Hair follicle dermal papilla cell (primary cell): ENCODE measurements at places on chromosomes 13 and 19. TPM values are rescaled to one million over a fixed set of nuclear protein-coding genes. Genes with fewer than 3 reads are reported as not detected.

CCDC124 gene
- total RNA-seq, result 16.6 and 21.7 TPM in 2 replicates

CGB3 gene
- not detected in 2 replicates for total RNA-seq

HNRNPA1L2 gene
- total RNA-seq, result 2.2 and 2.4 TPM in 2 replicates

PLIN4 gene
- total RNA-seq, result under 0.01 and 0.16 TPM in 2 replicates

ZNF208 gene
- total RNA-seq, result 1.9 and 5.2 TPM in 2 replicates

KLK8 gene
- total RNA-seq, result 0.16 and 0.49 TPM in 2 replicates

NLRP7 gene
- not detected in 2 replicates for total RNA-seq

SIGLEC5 gene
- not detected in 2 replicates for total RNA-seq

KMT5C gene
- total RNA-seq, result 6.5 and 8.0 TPM in 2 replicates

TEX26 gene
- not detected in 2 replicates for total RNA-seq

SYNGR4 gene
- total RNA-seq, result not detected in 2 replicates

OLFM4 gene
- not detected in 2 replicates for total RNA-seq

CABP5 gene
- total RNA-seq, result not detected in 2 replicates

LMO7 gene
- total RNA-seq, result 247 and 289 TPM in 2 replicates

DNAAF3 gene
- total RNA-seq, result 0.24 TPM in 1 of 2 replicates, not detected in the other

PRDX2 gene
- 140 TPM in 2 replicates for total RNA-seq

ZNF345 gene
- total RNA-seq, result 2.7 and 4.5 TPM in 2 replicates

TMEM272 gene
- total RNA-seq, result not detected in 2 replicates

KLC3 gene
- 0.32 TPM in 1 of 2 replicates, not detected in the other for total RNA-seq

SPC24 gene
- 4.2 and 9.0 TPM in 2 replicates for total RNA-seq

ZNF880 gene
- total RNA-seq, result 24.2 and 27.6 TPM in 2 replicates

TEX101 gene
- total RNA-seq, result not detected in 2 replicates

CEACAM3 gene
- total RNA-seq, result not detected in 2 replicates

ERVK3-1 gene
- 26.4 and 31.9 TPM in 2 replicates for total RNA-seq

PCDH9 gene
- total RNA-seq, result 3.9 and 5.7 TPM in 2 replicates

ZNF296 gene
- total RNA-seq, result 0.32 and 0.36 TPM in 2 replicates

FCER2 gene
- not detected in 2 replicates for total RNA-seq

ZNF154 gene
- 6.0 and 7.6 TPM in 2 replicates for total RNA-seq

ZFR2 gene
- total RNA-seq, result under 0.01 TPM in 1 of 2 replicates, not detected in the other

ADPRHL1 gene
- 1.1 and 2.3 TPM in 2 replicates for total RNA-seq

ZNF729 gene
- total RNA-seq, result not detected in 2 replicates

B3GNT8 gene
- total RNA-seq, result 5.8 TPM in 2 replicates

PLK5 gene
- under 0.01 and 0.12 TPM in 2 replicates for total RNA-seq

EFNB2 gene
- total RNA-seq, result 13.5 and 15.5 TPM in 2 replicates

DDX39A gene
- total RNA-seq, result 52.9 and 56.0 TPM in 2 replicates

GPR42 gene
- not detected in 2 replicates for total RNA-seq

ZIC5 gene
- total RNA-seq, result not detected in 2 replicates

HPN gene
- total RNA-seq, result not detected in 2 replicates

USP12 gene
- 23.6 and 25.8 TPM in 2 replicates for total RNA-seq

CLDN10 gene
- total RNA-seq, result not detected in 2 replicates

TDRD3 gene
- total RNA-seq, result 32.4 and 35.4 TPM in 2 replicates

TJP3 gene
- not detected in 2 replicates for total RNA-seq

SLC46A3 gene
- 6.6 and 8.4 TPM in 2 replicates for total RNA-seq

ADGRL1 gene
- 4.9 and 5.1 TPM in 2 replicates for total RNA-seq

TRPC4 gene
- total RNA-seq, result 7.6 and 12.3 TPM in 2 replicates

LHB gene
- total RNA-seq, result 0.49 and 0.61 TPM in 2 replicates

HMG20B gene
- 77.6 and 97.1 TPM in 2 replicates for total RNA-seq

CD22 gene
- not detected in 2 replicates for total RNA-seq

TRAPPC2B gene
- total RNA-seq, result 7.5 and 10.9 TPM in 2 replicates
